ENCODE measurements at places on chromosomes 1 and 21.

- DNase-seq, result no peak
These were observed 1150.9 kb downstream of the MRPL39 start for GRCh38 chr21:24456358-24456757.

GRCh38 chr1:46522969-46523320 is 28.5 kb downstream of the KNCN start:
- no peak for DNase-seq

GRCh38 chr1:169550294-169550693 is 36.0 kb downstream of the F5 start:
- no peak for DNase-seq

GRCh38 chr1:100628631-100629081 is 90.7 kb downstream of the GPR88 start:
- DNase-seq, result no peak

GRCh38 chr21:42009831-42010506 is at the start of gene ZBTB21:
Gene ZBTB21 (minus strand): TSS chr21:42010360. CDS start chr21:41994095, 16,265 bp downstream.
- peak; percentile 98 for DNase-seq

DNA sequence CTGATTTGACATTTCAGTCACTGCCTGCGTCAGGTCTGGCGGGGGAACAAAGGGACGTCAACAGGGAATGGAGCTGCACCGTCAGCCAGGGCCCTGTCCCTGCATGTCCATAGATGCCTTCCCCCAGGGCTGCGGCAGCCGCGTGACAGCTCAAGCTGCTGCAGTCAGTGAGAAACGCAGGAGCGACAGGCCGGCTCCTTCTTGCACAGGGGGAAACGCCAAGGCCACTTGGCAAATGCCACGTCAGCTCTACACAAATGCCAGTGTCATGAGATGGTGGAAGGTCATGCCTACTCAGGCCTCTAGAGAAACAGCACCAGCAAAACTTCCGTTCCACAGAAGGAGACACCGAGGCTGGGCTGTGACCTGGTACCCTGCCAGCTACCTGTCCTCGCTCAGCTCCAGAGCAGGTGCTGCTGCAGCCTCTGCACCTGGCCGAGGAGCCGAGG is 37.7 kb downstream of the SYF2 start:
- DNase-seq, result no peak
